Left ventricle myocardium superior (tissue), 1 donor: ENCODE measurements at places on chromosomes 5 and 9. TPM values are rescaled to one million over a fixed set of nuclear protein-coding genes. Genes with fewer than 3 reads are reported as not detected.

DNA sequence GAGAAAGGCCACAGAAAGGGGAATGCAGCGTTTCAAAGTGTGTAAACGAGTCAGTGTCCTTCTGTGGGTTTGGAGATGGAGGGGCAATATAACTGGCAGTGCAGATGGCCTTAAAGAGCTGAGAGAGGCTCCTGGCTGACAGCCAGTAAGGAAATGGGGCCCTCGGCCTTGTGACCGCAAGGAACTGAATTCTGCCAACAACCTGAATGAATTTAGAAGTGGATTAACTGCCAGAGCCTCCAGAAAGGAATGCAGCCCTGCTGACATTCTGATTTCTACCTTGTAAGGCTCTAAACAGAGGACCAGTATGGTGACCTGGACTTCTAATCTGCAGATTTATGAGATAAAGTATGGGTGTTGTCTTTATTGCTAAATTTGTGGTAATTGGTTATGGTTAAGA lies 17.5 kb upstream of the NREP start:
- peak; percentile 29 for DNase-seq

GRCh38 chr9:121709798-121710197 lies 58.4 kb downstream of the DAB2IP start:
- DNase-seq, result peak; percentile 58

DNA sequence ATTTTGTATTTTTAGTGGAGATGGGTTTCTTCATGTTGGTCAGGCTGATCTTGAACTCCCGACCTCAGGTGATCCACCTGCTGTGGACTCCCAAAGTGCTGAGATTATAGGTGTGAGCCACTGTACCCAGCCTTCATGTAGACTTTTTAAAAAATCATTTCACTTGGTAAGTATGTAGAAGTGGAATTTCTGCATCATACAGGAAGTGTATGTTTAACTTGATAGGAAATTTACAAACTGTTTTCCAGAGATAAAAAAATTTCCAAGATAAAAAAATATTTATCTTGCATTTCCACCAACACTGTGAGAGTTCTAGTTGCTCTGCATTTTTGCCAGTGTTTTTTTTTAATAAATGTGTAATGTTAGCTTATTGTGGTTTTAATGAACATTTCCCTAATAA lies 155.8 kb downstream of the ZNF608 start:
- DNase-seq, result no peak

The CD274 gene
- total RNA-seq, result 10.9 TPM

The CDH18 gene
- total RNA-seq, result not detected

The PCDHB4 gene
- total RNA-seq, result 1.5 TPM

DNA sequence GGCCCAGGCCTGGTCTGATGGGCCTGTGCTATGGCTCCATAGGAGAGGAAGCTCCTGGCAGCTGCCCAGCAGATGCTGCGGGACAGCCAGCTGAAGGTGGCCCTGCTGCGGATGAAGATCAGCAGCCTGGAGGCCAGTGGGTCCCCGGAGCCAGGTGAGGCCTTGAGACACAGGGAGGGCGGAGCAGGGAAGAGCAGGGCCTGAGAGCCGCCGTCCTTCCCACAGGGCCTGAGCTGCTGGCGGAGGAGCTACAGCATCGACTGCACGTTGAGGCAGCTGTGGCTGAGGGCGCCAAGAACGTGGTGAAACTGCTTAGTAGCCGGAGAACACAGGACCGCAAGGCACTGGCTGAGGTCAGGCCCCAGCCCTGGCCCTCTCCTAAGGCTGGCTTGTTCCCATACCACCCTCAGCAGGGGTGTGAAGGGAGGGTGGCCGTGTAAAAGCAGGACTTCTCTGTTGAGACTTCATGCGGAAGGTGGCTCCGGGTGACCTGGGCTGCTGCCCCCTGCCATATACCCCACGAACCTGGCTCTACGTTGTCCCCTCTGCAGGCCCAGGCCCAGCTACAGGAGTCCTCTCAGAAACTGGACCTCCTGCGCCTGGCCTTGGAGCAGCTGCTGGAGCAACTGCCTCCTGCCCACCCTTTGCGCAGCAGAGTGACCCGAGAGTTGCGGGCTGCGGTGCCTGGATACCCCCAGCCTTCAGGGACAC lies 4.5 kb downstream of the PKN3 start:
- peak; percentile 27 for DNase-seq

GRCh38 chr9:137172901-137173795 lies 1.3 kb upstream of the TMEM210 start:
- DNase-seq, result no peak

GRCh38 chr5:108654051-108654450 lies 93.6 kb upstream of the FER start:
- no peak for DNase-seq

- no peak for DNase-seq
These were observed 191.2 kb downstream of the ACTL7B start for GRCh38 chr9:108664309-108665255.

DNA sequence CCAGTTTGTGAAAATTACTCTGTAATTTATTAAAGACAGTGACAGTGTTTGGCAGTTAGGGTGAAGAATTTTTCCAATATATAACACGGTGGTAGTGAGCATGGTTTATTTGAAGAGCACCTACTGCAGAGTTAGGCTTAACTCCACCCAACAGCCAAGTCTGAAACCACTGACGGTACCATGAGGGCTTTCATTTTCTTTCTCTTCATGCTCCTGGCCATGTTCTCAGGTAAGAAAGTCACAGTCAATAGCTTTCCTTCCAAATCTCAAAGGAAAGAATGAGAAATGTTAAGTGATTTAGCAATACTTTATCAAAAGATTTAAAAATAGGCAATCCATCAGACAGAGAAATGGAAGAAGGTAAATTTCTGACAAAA lies at the start of gene MARCOL:
MARCOL (plus strand) TSS at position 108 of the 377 bp plus-strand sequence; CDS start at position 181, 73 bp downstream.
- DNase-seq, result no peak

GRCh38 chr5:88502179-88503040 lies 233.8 kb upstream of the TMEM161B start:
- DNase-seq, result no peak

GRCh38 chr5:133967124-133967523 lies 1.3 kb downstream of the C5orf15 start:
- DNase-seq, result no peak

DNA sequence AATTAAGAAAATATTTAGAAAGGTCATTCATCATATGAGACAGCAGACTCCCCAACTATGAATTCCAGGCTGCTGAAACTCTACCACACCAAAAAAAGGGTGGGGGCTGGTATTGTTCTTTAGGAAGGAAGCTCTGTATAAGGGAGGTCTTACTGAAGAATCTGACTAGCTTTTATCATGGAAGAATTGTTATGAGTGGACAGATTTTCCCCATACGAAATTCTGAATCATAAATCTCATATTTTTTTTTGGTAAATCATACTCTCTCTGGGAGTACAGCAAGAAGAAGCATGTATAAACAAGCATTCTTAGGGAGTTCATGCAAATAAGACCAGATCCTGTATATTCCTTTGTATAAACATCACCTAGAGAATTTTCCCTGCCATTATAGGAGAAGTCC lies 220.0 kb downstream of the SLC12A2 start:
- DNase-seq, result no peak

The RAB3C gene
- 0.84 TPM for total RNA-seq

The PCDHB3 gene
- 0.99 TPM for total RNA-seq

The HCN1 gene
- total RNA-seq, result 0.17 TPM

GRCh38 chr9:36092509-36093215 lies 43.9 kb upstream of the GLIPR2 start:
- DNase-seq, result no peak

The SLC34A3 gene
- not detected for total RNA-seq

DNA sequence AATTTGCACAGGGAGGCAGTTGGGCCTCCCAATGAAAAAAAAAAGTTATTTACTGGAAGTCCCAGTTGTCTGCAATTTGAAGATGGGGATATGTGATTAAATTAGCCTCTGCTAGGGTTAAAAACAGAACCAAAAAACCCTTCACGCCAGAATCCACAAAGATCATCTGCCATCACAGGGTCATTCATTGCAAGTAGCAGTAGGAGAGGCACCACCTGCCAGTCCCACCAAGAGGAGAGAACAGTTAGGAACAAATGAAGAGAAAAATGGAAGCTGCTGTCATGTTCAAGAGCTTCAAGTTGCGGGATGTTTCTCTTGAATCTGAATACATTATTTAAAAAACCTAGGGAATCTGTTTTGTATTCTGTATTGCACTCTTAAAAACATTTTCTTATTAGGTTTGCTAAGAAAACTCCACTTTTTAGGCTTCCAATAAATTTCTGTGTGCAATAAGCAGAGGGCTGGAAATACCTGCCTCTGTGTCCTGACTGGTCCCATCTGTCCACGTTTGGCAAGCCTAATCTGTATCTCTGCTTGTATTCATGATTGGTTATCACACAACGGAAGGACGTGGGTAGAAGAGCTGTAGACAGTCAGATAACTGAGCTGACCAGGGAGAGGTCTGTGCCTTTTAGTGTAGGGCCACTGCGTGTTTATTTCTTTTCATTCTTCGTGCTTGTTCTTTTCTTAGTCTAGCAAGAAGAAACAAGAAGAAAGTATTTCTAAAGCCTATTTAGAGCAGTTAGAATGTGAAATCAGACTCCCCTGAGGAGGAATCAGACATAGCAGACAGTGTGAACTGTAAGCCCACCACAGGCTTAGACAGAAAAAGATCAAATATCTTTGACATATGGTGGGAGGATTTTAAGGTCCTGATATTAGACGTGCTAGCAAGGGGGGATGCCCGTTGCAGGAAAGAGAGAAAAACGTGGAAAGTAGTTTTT lies 630.6 kb upstream of the SEMA6A start:
- no peak for DNase-seq

DNA sequence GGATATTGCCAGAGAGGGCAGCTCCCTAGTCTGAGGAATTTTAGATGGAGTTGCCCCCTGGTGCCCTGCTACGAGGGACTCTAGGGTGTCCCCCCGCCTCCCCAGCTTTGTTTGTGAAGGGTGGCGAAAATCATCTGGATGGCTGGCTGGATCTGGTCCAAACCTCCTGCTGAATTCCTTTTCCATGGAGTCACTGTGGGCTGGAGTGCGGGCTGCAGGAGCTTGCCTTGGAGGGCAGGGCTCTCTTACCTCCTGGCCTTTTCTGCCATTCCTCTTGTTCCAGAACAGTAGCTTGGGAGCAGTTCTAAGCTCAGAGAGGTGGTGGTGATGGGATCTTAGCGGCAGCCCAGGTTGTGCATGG lies 2.1 kb downstream of the SYNPO start:
- DNase-seq, result peak; percentile 78

DNA sequence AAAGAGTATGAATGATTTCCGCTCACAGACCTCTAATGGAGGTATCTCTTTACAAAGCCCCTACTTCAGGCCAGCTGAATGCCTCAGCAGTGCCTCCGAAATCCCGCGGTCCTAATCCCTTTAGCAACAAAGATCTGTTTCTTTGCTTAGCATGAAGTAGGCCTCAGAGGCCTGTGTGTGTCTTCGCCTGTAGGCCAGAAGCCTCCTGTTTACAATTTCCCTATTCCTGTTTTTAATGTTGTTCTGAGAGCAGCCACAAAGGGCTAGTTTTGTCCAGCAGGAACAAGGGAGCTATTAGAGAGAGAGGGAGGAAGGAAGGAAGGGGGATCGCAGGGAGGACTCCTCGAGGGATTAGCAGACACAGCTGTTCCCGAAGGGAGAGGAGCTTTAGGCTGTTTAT lies 166.4 kb upstream of the SPRY4 start:
- DNase-seq, result no peak

The SLC36A1 gene
- total RNA-seq, result 4.1 TPM

GRCh38 chr5:178267245-178267644 lies 34.6 kb upstream of the PHYKPL start:
- DNase-seq, result no peak

The UBQLN1 gene
- total RNA-seq, result 85.2 TPM

DNA sequence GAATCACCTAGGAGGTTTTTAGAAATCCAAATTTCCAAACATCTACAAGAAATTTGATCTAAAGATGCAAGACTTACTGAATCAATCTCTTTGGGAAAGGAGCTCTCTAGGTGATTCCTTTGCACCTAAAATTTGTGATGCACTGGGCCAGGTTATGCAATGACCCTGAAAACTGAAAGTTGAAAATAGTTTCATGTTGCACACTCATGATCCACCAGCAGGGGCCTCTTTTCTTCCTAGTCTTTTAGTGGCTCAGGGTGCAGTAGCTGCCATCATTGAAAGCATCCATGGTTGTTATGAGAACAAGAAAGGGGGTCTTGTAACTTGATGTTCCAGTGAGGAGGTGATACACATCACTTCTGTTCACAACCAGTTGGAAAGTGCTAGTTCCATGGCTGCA lies 486.8 kb downstream of the PSAT1 start:
- DNase-seq, result no peak

DNA sequence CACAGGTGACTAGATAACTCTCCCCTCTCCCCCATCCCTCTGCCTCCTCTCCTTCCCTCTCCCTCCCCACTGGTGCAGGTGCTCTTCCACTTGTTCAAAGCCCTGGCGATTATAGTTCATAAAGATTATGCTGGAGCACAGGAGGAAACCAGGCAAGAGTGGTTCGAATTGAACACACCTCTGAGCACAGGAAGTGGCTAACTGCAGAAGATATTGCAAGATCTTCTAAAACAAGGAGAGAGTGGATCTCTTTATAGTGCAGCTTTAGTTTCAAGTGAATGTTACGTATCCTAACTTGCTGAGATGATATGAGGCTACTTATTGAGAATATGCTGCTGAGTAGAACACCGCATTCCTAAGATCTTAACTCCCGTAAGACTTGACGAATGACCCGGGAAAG lies 178.4 kb downstream of the GOLPH3 start:
- DNase-seq, result no peak

DNA sequence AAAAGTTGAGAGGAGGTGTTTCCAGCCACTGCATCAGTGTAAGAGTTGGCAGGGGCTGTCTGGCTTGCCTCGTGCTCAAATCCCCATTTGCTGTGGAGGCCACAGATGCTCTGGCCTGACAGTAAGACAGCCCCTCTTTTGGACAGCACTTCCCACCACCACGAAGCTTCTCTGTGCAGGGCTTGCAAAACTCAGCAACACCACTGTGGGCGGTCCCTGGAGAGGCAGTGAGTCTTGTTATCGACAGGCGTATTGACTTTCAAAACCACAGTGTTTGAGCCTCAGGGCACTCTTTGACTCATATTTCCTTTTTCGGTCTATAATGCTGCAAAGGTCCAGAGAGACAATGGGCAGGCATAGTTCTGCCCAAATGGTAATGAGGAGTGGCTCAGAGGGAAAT lies 539.5 kb downstream of the EBF1 start:
- DNase-seq, result peak; percentile 50

The PFN3 gene
- total RNA-seq, result not detected

GRCh38 chr9:21295992-21296391 lies 9.1 kb downstream of the IFNA5 start:
- no peak for DNase-seq

DNA sequence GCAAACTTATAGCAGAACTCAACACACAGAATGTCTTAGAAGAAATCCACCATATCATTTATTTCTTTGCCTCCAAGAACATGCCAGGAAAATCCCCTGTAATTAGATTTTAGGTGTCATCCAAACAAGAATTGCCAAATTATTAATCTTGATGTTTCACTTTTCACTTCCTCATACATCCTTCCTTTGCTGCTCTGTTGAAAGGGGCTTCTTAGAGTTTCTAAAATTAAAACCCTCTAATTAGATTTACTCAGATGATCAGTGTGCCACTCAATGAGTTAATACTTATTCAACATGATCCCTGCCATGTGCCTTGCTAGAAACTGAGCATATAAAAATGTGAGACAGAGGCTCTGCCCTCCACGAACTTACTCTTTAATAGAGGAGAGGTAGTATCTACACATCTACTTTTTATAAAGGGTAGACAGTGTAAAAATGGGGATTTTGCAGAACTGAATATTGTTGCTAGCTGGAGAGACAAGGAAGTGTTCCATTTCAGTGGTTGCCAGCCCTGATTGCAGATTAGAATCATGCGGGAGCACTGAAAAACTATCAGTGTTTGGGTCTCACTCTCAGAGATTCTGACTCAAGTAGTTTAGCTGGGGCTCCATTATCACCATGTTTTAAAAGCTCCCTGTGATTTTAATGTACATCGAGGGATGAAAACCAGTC lies 498.4 kb downstream of the TLE4 start:
- no peak for DNase-seq

The TMEM267 gene
- total RNA-seq, result 4.9 TPM
